ENCODE measurements at places on chromosomes 5 and 9.

DNA sequence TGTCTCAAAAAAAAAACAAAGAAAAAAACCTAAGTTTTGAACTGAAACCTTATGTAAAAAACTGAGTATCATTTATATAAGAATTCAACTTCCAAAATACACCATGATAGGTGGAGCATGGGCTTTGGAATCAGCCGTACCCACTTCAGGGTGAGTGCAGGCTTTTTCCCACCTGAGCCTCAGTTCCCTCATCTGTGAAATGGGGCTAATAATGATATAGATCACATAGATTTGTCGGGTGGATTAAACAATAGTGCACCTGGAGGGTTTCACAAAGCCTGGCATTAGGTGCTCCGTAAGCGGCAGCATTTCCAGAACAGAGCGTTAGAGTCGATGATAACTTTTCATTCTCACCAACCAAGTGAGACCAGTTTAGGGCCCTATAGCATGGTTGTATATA, 91.9 kb downstream of the CYFIP2 start:
- DNase-seq: no peak

GRCh38 chr5:58259685-58260152, 200.2 kb downstream of the PLK2 start:
- DNase-seq: no peak

- DNase-seq: no peak
Observed at GRCh38 chr5:42267091-42267490, 156.1 kb upstream of the GHR start.

GRCh38 chr5:40689438-40689837, 9.7 kb downstream of the PTGER4 start:
- peak; percentile 68 for DNase-seq

DNA sequence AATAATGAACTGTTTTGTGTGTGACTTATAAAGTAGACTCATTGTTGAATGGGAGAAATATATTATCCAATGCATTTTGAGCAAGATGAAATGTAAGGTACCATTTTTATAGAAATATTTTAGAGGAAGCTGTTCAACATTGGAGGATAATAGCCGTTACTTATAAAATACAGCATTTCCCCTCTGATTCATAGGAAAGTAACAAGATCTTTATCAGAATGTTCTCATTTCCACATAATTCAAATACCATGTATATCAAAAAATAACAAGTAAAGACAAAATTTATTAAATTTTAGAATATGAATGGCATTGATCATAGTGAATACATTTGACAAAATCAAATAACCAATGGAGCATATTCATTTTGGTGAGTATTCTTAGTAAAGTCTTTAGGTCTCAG, 346.7 kb upstream of the PTGER4 start:
- no peak for DNase-seq
